ENCODE measurements at places on chromosomes 1 and 21.

DNA sequence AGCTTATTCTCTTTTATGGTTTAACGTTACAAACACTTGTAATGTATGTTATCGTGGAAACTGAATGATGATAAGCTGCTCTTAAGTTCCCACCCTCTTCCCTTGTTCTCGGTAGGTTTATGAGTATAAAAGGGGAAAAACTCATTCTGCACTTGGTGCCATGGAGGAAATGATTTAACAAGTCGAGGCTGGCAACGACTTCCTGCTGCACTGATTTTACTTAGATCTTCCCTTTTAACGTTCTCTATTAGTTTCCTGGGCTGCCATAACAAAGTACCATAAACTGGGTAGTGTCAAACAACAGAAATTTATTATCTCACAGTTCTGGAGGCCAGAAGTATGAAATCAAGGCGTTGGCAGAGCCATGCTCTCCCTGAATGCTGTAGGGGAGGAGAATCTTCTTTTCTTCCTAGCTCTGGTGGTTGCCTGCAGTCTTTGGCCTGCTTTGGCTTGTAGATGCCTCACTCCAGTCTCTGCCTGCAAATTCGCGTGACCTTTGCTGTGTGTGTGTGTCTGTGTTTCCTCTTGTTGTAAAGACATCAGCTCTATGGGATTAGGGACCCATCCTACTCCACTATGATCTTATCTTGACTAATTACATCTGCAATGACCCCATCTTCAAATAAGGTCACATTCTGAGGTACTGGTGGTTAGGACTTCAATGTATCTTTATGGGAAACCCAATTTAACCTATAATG, 26.3 kb downstream of the HUNK start:
- DNase-seq, result no peak

DNA sequence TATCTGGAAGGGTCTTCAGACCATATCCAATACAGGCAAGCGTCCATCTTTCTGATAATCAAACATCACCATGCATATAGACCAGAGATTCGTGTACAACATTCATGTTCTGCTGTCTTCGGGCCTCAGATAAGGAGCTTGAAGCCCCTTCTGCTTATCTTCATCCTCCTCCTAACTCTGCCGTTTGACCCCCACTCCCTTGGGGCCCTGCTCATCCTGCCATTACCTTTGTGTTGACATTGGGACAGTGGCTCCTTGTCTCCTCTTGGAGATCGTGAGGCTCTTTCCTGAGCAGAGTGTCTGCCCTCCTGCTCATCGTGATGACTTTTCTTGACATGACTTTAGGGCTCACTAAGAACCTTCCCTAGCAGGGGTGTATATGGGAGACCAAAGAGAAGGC, 37.3 kb downstream of the ACTL8 start:
- DNase-seq, result no peak

DNA sequence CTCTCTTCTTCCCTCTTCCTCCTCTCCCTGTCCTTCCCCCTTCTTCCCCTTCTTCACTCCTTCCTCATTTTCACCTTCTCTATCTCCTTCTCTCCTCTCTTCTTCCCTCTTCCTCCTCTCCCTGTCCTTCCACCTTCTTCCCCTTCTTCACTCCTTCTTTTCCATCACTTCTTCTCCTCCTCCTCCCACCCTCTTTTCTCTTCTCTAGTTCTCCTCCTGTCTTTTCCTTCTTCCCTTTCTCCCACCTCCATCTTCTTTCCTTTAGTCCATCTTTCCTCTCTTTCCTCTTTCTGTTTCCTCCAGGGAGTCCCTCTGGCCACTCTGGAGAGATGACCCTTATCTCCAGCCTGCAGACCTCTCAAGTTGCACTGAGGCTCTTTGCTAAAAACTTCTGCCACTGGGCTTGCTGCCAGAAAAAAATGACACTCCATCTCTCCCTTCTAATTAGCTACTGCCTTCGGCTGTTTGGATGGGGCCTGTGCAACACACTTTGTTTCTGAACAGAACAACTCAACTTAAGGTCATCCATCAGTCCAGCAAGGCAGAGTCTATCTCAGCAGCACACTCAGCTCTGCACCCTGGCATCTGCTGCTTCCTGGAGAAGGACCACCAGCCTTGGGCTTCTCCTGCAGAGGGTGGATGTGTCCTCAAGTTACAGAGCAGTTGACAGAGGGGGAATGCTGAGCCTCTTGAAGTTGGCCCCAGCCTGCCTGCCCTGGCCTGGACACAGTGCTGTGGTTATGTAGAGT, 538.8 kb downstream of the MATN1 start:
- DNase-seq, result no peak

GRCh38 chr1:212518188-212519054, 85.7 kb downstream of the NENF start:
- DNase-seq, result no peak

GRCh38 chr1:215835951-215836350, 268.8 kb downstream of the KCTD3 start:
- no peak for DNase-seq

DNA sequence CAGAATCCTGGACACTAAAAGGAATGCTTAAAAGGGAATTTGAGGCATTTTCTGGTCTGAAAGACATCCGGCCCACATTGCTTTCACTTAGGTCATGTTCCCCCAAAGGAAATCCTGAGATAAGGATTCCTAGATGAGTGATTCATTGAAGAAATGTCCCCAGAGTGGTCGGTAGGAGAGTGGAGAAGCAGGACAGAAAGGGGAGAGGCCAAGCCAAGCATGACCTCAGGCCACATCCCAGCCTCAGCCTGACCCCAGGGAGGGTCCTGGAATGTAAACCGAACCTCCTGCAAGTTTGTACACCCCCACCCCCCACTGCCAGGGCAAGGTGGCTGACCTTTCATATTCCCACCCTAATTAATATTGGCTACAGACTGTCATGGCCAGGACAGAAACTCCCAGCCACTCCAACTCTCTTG, 16.6 kb downstream of the HIVEP3 start:
- DNase-seq, result no peak

GRCh38 chr1:65172936-65173690, 25.1 kb downstream of the AK4 start:
- no peak for DNase-seq

DNA sequence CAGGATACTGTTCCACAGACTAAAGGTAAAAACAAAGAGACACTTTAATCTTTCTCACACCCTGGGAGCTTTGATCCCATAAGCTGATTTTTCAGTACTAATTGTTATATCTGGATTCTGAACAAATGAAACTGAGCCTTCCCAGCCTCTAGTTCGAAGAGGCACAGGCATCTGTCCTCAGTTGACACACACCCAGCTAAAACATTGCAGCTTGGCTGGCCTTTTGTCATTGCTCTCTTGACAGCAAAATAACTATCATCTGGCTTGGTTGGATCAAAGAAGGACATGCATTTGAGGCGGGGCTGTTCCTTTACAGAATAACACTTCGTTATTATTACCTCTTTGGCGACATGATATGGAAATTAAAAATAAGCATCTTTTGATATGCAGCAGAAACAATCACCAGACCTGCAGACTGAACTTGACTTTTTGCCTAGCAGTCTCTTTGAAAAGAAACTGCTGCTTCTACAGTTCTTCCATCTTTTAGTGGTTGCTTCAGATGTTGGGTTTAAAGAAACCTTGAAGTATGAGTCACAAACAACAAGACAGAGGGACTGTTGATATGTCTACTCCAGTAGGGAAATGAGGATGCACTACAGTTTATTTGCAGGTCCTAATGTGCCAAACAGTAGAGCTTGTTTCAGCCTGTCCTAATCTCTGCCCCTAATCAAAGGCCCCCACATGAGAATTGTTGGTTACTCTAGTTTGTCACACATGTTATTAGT, 166.5 kb downstream of the TPR start:
- no peak for DNase-seq

- no peak for DNase-seq
Observed at GRCh38 chr1:202255343-202255742, 61.7 kb downstream of the LGR6 start.

- no peak for DNase-seq
Observed at GRCh38 chr1:206690516-206690915, 5.8 kb downstream of the MAPKAPK2 start.

DNA sequence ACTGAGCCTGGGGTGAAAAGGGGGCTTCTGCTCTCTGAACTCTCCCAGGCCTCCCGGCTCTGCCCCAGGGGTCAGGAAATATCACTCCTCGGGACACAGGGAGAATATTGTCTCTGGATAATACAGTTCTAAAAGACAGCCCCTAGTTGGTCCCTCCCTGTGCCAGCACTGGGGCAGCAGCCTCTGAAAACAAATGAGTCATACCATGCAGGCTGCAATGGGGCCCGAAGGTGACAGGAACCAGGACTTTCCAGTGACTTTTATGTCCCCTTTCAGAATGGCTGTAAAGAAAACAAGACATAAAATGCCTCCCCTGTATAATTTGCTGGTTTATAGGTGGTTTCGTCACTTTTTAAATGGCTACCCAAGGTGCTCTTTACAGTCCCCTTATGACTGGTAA, 360.0 kb downstream of the NPHP4 start:
- DNase-seq, result no peak

DNA sequence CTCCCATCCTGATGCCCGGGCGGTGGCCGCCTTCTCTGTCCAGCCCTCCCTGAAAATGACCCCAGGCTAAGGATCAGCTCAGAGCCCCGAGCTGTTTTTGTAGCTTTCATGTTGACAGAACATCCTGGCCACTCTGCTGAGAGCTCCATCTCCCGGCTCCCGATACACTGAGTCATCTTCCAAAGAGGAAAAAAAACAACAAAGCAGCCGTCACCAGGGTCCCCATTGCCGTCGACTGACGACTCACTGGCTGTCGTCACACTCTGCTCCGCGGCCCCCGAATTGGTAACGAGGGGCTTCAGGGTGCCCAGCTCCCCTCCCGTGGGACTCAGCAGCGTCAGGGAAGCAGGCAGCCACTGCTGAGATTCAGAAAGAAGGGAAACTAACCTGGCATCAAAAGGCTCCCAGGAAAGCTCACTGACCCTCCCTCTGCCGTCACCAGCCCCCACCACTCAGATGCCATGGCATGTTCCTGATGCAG, 67.2 kb downstream of the CD46 start:
- no peak for DNase-seq

DNA sequence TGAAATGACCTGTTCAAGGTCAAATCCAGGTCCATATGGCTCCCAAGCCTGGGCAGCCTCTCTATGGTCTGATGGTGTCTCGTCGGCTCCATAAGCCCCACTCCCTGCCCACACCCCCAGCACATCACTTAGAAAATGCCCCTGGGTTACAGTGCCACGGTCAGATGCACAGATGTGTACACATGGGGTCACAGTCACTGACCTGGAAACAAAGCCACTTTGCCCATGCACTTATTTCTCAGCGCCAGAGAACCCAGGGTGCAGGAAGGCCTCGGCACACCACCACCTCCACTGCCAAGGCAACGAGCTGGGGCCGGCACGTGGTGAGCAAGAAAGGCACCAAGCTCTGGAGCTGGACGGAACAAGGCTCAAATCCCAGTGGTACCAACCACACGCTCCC, 24.7 kb downstream of the IFFO2 start:
- DNase-seq, result no peak

DNA sequence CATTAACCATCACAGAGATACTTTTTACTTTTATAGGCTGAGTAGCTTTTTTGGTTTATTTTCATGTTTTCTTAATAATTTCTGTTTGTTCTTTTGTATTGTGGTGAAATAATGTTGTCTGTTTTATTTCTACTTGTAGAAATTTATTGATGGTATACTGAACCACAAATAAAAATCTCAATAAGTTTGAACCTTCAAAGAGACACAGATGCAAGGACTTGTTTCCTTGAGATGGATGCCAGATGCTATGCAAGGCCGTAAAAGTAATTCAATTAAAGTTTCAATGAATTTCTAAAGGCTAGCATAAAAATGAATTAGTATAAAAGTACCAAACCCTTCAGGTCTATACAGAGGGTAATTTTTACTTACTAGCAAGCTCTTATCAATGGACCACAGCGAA, 873.5 kb downstream of the TTLL7 start:
- DNase-seq, result no peak

Data from activated CD4-positive, alpha-beta T cell treated with anti-CD3 and anti-CD28 coated beads for 4 hours (primary cell).